ENCODE measurements at places on chromosomes 12 and 14.

GRCh38 chr14:58138714-58139482 is 13.1 kb downstream of the ARMH4 start:
- no peak for DNase-seq

DNA sequence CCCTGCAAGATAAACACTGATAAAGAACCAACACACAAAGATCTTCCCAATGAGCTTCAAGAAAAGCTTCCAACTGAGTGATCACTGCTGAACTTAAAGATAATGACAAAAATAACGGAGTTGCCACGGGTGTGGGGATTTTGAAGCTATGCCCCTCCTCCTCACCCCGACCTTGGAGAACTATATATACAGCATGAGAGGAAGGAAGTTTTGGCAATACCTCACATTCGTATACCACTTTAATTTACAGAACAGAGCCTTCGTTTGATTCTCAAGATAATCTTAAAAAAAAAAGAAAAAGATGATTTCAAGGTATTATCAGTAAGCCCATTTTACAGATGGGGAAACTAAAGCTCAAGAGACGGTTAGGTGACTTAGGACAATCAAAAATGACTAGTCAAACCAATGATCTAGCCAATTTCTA is 715 bp downstream of the NEK9 start:
- no peak for DNase-seq

DNA sequence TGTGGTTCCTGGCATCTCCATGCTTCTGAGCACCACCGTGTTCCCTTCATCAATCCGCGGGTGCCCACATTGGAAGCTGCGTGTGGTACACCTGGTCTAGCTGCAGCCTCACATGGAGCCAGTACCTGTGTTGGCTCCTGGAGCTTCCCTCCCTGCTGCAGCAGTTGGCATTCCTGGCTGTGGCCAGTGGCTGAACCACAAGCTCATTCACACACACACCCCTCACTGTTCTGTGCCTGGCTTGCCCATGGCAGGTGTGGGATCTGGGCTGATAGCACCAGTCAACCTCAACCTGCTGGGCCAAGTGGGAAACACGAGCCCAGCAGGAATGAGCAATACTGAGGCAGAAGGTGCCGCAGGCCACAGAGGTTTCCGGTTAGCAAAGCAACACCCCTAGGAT is 256.2 kb upstream of the LRFN5 start:
- DNase-seq: no peak

DNA sequence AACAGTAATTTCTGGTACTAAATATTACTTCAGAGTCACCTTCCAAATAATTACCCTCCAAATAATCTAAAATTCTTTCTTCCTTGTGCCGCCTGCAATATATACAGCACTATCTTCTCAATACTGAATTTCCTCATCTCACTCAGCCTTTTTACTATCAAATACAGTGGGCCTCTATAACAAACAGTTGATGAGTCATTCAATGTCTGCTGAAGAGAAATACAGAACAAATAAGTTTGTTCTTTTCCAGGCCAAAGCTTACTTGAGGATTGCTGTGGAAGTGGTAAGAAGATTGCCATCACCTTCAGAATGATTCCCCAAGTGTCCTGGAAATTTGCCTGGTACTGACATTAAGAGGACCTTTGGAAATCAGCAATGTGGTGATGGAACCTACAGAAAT is 218.2 kb upstream of the ARHGAP5 start:
- no peak for DNase-seq

DNA sequence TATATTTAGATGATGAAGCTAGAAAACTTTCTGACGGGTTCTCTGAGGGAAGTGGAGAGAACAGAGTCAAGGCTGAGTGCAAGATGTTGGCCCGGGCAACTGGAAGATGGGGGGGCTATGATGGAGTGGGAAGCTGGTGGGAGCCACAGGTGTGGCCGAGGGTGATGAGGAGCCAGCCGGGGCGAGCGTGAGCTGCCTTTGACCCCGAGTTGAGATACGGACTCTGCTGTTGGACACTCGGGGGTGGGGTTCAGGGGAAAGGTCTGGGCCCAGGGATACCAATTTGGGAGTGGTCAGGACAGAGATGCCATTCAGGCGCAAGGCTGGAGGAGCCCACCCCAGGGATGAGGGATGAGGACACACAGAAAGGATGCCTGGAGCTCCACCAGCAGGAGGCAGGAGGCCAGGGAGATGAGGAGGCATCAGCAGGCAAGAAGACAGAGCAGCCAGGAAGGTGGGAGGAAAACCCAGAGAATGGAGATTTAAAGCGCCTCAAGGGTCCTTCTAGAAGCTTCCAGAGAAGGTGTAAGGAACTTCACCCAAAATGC is 9.0 kb downstream of the SCARB1 start:
- no peak for DNase-seq

DNA sequence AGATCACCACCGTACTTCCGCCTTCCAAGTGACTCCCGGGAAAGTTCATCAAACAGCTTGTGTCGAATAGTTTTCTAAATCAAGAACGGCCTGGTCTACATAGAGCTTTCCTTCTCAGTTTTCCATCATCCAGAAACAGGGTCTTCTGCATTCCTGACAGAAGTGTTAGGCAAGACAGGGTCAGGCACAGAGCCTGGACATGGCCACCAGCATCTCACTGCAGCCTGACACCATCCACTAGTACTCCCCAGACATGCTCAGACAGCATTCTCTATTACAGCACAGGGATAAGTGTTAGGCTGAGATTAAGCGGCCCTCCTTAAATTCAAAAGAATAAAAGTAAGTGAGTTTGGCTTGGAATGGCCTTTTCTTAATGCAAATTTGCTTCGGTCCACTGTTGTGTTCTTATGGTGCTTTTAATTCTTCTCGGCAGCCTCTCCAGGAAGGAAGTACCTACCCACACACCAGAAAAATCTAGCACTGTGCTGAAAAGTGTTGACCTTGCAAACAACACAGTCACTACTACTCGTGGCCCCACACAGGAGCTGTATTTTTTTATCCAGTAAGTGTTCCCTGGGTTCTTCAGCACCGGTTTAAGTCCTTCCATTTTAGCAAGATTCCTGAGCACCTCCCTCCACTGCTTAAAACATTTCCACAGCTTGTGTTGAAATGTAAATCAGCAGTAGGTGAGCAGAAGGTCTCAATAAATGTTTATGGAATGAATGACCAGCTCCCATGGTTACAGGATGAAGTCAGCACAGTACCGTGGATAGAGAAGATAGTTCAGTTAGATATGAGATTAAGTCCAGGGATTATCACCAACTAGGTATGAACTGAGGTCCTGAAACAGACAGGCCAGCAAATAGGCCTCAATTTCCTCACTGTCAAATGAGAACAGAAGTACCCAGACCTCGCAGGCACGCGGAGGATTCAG is 44.1 kb downstream of the SETD3 start:
- no peak for DNase-seq

DNA sequence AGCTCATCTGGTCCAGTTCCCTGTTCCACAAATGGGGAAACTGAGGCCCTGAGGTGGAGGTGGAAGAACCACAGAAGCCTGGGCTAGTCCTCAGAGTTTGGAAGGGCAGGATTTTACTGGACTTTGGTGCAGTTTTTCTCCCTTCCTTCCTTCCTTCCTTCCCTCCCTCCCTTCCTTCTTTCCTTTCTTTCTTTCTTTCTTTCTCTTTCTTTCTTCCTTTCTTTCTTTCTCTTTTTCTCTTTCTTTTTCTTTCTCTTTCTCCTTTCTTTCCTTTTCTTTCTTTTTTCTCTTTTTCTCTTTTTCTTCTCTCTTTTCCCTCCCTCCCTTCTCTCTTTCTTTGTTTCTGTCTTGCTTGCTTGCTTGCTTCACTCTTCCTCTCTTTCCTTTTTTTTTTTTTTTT is 95.7 kb upstream of the TBX3 start:
- no peak for DNase-seq

DNA sequence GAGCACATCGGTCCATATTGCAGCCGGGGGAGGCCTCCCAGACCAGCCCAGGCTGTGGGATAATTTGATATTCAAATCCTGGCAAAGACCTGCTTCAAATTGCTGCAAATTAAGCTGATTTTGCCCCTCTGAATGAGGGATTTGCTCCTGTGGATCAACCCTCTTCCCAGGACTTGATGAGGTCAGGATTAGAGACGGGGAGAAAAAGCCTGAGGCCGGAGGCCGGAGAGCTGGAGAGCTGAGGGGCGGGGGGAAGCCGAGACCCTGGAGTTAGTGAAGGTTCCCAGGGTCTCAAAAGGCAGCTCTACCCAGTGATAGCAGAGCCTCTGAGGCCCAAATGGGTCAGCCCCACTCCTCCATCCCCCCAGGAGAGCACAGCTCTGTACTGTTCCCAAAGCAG is 17.5 kb upstream of the VSX2 start:
- DNase-seq: no peak

- DNase-seq: no peak
Observed at GRCh38 chr12:5072311-5072710, 28.6 kb downstream of the KCNA5 start.

GRCh38 chr14:89165189-89166181 is 251.5 kb downstream of the FOXN3 start:
- no peak for DNase-seq

- DNase-seq: no peak
Observed at GRCh38 chr12:4201333-4202100, 72.0 kb upstream of the CCND2 start.

DNA sequence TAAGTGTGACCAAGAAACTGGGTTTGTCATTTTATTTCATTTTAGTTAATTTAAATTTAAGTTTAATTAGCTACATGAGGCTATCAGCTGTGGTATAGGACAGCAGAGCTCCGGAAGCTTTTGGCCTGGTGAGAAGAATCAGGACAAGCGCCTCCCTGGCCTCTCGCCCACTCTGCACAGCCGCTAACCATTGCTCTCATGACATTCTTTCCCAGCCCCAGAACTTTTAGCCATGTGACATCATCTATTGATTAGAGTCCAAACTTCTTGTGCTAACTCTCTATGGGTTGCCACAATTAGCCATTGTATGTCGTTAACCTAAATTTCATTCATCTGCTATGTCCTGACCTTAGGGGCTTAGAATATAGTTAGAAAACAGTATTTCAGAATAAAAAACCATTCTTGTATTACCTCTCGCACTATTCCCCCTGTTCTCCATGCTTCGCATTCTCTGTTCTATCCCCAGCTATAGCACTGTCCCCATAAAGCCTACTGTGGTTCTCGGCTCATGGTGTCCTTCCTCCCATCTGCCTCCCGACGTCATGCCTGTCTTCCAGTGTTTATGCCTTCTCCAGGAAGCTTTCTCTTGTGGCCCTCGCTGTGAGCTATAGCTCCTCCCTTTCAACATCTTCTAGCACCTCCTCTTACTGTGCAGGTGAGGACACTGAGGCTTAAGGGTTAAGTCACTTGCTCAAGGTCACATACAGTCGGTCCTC is 23.5 kb downstream of the SSH1 start:
- DNase-seq: no peak

DNA sequence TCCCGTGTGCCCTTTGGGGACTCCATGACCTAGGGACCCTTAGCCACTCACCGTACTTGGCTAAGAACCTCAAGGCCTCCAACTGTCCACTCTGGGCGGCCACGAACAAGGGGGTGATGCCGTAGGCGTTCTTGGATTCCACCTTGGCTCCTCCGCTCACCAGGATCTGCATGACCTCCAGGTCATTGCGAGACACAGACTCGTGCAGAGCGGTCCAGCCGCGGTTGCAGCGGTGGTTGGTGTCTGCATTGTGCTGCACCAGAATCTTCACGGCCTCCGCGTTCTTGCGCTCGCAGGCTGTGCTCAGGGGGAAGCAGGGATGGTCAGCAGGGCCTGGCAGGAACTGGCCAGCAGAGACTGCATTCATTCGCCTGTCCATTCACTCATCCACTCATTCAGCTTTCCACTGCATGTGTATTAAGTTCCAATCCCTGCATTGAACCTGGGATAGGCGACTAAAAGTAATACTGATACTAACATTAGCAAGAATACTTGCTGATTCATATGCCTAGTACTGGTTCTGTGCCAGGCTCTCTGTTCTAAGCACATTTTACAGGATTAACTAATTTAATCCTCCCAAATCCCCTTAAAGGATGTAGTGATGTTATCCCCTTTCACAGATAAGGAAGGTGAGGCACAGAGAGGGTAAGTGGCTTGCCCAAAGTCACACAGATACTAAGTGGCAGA is 23.9 kb downstream of the FAM181A start:
- no peak for DNase-seq

DNA sequence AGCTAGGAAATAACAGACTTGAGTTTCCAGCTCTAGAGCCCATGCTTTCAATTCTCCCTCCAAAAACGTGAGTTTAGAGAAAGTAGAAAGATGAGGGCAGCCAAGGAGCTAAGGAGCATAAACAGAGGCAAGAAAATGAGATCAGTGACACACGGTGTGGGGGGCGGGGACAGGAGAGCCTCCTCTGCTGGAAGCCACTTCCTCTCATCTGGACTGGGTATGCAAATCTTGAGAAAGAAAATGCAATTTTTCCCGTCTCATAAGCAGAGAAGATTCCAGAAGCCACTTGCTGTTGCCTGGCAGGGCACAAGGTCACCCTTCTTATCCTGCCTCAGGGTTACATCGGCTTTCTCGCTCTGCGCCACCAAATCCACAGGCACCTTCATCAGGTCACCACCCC is 6.0 kb downstream of the OR10P1 start:
- peak; percentile 27 for DNase-seq

DNA sequence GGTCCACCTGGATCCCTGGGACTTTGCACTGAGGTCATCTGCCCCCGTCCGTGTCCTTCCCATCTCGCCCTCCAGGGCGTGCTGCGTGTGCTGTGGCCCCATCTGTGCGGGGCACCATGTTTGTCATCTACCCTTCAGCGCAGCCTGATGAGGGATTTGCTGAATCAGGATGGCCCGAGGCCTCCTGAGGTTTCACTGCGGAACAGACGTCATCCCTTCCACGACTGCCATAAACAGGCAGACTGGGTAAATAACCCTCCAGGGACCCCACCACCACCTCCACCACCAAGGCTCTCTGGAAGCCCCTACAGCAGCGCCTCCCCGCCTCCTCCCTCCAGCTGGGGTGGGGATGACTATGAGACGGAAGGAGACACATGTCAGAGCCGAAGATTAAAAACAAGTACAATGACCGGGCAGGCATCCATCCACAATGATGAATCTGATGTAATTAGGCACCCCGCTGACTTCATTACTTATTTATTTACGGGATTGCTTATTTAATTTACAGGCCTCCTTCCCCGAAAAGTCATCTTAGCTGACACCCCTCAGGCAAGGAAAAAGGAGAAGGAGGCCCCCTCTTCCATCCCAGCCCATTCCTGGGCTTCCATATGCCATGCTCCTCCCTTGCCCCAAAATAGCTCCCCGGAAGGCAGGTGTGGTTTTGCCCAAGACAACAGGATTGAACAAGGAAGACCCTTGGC is 39.4 kb downstream of the NCOR2 start:
- DNase-seq: no peak

GRCh38 chr12:98402091-98402490 is 113.3 kb upstream of the TMPO start:
- no peak for DNase-seq

DNA sequence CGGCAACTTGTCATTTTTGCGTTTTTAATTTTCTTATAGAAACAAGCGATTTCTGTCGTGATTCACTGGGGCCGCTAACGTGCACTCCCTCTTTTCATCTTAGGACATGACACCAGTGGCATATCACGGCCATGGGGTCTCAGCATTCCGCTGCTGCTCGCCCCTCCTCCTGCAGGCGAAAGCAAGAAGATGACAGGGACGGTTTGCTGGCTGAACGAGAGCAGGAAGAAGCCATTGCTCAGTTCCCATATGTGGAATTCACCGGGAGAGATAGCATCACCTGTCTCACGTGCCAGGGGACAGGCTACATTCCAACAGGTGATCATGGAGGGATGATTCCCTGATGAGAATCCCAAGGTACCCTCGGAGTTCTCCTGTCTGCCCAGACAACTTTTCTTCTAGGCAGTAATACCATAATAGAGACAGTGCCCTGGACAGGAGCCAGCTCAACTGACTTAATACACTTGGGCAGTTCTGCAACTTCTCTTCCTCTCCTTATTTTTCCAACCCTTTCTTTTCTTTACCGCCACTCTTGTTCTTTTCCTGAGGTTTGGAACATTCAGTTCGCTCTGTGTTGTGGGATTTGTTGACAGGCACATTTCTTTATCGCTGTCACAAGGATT is 821 bp downstream of the TMEM106C start:
- DNase-seq: peak; percentile 43
